ENCODE measurements at places on chromosomes 1 and 21.

GRCh38 chr1:68955424-68955823 lies 458.5 kb upstream of the DEPDC1 start:
- no peak for DNase-seq

DNA sequence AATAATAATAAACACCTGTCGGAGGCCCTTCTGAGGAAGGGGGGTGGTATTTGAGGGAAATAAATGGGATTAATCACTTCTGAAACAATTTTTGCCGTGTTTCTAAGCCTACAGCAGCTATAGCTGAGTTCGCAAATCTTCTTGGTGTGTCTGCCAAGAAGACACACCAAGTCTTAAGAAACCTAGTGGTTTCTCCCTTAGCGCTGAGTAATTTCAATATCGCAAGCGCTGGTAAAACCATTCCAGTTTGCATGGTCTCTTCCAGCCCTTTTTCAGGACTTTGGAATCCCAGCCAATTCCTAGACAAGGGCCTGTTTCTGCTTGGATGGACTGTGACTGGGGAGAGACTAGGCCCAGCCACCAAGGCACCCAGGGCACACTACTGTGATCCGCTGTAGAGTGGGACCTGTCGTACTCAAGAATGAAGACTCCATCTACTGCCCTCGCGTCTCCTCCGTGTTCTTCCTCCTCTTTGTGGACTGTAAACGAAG lies 7.5 kb upstream of the LHX8 start:
- no peak for DNase-seq

- no peak for DNase-seq
These were observed 150.6 kb downstream of the GABPA start for GRCh38 chr21:25885405-25885804.

- DNase-seq, result no peak
These were observed 492.0 kb upstream of the USP24 start for GRCh38 chr1:55707196-55707595.

- DNase-seq, result no peak
These were observed 216.5 kb upstream of the VAMP3 start for GRCh38 chr1:7554385-7555235.

- DNase-seq, result no peak
These were observed 5.6 kb downstream of the DDI2 start for GRCh38 chr1:15622712-15623373.

- no peak for DNase-seq
These were observed 9.3 kb downstream of the HNRNPU start for GRCh38 chr1:244854865-244855578.

GRCh38 chr21:41885341-41886024 lies 6.3 kb upstream of the PRDM15 start:
- no peak for DNase-seq

GRCh38 chr1:103517380-103518047 lies 8.0 kb upstream of the RNPC3 start:
- DNase-seq, result no peak

DNA sequence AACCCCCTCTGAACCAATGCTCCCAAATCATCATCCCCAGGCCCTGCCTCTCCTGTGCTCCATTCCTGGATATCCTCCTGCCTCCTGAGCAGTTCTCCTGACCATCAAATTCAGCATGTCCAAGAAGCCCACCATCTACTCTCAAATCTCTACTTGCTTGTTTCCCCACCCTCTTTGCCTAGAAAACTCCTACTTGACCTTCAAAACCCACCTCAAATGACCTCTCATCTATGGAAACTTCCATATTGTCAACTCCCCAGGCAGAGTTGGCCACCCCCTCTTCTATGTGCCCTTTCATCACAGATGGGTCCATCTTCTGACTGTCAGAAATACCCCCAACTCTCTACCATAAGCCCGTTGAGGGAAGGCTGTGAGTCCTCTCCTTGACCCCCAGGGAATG lies 16.8 kb downstream of the ADGRB2 start:
- DNase-seq, result no peak

DNA sequence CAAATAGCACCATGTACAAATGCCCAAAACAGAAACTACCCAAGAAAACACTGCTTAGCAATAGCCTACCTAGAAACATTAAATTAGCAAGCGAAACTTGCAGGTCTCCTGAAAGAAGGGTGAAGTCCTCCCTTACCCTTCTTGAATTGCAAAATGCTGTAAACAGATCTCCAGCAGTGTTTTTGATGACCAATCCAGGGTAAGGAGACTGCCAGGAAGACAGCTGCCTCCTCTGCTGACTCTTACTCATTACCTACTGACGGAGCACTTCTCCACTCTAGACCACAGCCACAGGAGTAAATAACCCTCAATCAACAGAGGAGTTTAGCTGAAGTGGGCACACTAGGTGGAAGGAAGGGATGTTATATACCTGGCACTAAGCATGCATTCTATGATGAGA lies 32.2 kb upstream of the GADD45A start:
- no peak for DNase-seq

DNA sequence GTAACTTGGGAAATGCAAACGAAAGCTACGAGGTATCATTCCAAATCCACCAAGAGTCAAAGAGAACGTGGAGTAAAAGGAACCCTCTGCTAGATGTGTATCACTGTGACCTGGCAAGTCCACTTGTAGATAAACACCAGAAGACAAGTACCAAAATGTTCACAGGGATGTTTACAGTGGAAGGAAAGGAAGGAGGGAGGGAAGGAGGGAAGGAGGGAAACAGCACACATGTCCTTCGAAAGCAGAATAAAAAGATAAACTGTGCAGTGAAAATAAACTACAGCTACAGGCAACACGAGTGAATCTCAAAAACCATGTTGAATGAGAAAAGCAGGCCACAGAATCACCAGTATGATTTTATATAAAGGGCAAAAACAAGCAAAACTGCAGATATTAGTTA lies 59.9 kb downstream of the TP53BP2 start:
- no peak for DNase-seq
